Caco-2 (cell line): ENCODE measurements at places on chromosomes 2 and 18. TPM values are rescaled to one million over a fixed set of nuclear protein-coding genes. Genes with fewer than 3 reads are reported as not detected.

DNA sequence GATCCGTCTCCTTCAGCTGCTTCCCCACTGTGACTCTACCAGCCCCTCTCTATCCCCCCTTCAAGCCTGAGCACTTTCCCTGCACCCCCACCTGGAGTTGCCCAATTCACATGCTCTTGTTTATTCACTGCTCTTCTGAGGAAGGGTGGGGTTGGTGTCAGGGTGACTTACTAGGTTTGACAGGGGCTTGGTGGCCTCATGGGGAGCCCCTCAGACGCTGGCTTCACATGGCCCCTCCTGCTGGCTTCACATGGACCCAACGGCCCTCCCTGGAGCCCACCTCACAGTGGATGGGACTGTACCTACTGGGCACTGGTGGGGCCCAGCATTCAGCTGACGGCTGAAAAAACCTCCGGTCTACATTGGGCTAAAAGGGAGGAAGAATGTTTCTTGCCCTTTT is 16.7 kb upstream of the MRPL33 start:
- DNase-seq, result no peak

DNA sequence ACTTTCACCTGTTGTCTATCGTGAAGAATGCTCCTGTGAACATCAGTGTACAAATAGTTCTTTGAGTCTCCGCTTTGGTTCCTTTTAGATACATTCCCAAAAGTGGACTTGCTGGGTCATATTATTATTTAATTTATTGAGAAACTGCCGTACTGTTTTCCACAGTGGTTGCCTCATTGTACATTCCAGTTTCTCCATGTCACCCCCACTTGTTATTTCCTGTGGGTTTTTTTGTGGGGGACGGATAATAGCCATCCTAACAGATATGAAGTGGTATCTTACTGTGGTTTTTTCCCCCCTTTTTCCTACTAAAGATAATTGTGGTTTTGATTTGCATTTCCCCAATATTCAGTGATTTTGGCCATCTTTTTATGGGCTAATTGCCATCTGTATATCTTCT is 53.8 kb downstream of the SMCHD1 start:
- DNase-seq, result no peak

DNA sequence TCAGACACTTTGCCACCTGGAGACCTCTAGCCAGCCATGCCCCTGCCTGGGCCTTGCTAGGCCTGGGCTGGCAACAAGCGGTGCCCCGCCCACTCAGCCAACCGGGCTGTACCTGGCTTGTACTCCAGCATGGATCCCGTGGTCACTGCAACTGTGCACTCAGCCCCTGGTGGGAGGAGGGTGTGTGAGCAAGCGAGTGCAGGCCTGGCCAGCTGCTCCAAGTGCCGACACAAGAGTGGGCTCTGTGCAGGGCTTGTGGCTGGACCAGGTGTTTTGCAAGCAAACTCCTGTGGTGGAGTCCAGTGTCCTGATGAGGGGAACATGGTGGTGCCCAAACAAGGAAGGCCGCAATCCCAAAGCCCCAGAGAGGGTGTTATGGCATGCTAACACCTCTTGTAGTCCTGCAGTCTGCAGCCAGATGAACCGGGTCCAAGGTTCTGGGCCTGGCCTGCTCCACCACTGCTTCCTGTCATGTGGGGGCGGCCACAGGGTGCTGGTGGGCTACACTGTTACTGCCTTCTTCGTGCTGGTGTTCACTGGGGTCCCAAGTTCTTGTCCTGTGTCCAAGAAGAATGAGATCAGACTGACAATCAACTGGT is 60.1 kb upstream of the CD28 start:
- DNase-seq, result no peak

DNA sequence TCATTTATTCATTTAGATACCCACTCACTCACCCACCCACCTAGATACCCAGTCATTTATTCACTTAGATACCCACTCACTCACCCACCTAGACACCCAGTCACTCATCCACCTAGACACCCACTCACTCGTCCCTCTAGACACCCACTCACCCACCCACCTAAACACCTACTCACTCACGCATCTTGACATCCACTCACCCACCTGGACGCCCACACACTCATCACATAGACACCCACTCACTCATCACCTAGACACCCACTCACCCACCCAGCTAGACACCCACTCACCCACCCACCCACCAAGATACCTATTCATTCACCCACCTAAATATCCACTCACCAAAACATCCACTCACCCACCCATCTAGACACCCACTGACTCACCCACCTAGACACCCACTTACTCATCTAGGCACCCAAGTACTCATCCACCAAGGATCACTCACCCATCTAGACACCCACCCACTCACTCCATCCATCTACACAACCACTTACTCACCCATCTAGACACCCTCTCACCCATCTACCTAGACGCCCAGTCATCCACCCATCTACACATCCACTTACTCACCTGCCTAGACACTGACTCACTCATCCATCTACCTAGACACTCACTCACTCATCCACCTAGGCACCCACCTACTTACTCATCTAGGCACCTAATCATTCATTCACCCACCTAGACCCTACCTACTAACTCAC is 723.7 kb upstream of the RAB6C start:
- no peak for DNase-seq

The ARHGAP15 gene
- total RNA-seq, result not detected in 2 replicates

GRCh38 chr2:137675584-137676327 is 288.5 kb upstream of the HNMT start:
- peak; percentile 42 for DNase-seq

DNA sequence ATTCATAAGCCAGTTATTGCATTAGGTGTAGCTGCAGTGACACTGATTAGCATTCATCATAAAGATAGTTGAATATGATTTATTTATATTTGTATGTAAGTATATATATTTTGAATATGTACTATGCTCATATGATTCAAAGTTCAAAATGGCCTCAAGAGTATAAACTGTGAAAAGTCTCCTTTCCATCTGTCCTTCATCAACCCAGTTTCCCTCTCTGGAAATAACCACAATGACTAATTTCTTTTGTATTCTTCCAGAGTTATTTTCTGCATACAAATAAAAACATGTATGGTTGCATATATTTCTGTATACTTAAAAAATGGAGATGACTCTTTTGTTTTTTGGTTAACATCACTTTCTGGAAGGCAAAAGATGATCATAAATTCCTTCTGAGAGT is 95.2 kb downstream of the CAMKMT start:
- DNase-seq, result no peak

The INHBB gene
- total RNA-seq, result 28.6 and 28.9 TPM in 2 replicates
